ENCODE measurements at places on chromosomes 16 and 17. TPM values are rescaled to one million over a fixed set of nuclear protein-coding genes. Genes with fewer than 3 reads are reported as not detected.

DNA sequence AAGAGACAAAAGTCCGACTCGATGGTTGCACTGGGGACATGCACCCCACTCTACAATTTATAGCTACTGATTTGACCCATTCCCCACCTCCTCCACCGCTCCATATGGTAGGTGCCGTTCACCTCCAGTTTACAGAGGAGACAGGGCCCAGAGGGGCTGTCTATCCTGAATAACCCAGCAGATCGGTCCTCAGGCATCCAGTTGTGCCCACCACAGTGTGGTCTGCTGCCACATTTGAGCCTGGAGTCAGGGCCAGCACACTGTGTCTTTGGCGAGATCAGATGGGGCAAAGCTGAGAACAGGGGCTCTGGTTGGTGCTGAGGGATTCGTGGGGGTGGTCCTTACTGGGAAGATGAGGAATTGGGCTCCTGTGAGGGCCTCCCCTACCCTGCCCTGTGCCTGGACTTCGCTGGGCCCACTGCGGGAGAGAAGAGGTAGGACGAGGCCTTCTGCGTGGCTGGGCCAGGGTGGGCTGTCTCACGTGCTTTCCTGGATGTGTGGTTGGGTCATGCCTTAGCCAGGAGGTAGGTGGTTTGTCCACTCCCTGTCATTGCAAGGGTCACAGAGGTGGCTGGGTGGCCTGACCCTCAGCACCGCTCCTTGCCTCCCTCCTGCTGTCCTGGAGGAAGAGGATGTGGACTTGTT lies 2.8 kb downstream of the ADCY7 start:
- no peak for DNase-seq

GRCh38 chr16:20884240-20884556 lies 16.0 kb downstream of the DCUN1D3 start:
- peak; percentile 88 for DNase-seq

GRCh38 chr17:69871318-69871717 lies 203.7 kb upstream of the KCNJ16 start:
- no peak for DNase-seq

- DNase-seq, result no peak
Measured at GRCh38 chr17:2571523-2572303, 21.7 kb upstream of the PAFAH1B1 start.

DNA sequence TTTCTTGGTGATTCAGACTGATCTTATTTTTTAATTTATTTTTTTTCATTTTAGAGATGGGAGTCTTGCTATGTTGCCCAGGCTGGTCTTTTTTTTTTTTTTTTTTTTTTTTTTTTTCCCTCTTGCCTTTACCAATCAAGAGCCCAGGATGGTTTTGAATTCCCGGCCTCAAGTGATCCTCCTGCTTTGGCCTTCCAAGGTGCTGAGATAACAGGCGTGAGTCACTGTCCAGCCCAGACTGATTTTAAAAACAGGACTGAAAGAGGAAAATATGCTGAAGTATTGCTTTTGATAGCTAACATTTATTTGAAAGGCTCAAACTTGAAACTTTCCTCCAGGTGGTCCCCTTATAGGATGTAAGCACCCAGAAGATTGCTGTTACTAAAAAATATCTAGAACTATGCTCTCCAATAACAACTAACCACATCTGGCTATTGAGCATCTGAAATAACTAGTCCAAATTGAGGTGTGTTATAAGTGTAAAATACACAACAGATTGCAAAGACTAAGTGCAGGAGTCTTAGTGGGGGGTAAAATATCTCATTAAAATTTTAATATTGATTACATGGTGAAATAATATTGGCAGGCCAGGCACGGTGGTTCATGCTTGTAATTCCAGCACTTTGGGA lies 15.8 kb upstream of the BRIP1 start:
- DNase-seq, result peak; percentile 13

DNA sequence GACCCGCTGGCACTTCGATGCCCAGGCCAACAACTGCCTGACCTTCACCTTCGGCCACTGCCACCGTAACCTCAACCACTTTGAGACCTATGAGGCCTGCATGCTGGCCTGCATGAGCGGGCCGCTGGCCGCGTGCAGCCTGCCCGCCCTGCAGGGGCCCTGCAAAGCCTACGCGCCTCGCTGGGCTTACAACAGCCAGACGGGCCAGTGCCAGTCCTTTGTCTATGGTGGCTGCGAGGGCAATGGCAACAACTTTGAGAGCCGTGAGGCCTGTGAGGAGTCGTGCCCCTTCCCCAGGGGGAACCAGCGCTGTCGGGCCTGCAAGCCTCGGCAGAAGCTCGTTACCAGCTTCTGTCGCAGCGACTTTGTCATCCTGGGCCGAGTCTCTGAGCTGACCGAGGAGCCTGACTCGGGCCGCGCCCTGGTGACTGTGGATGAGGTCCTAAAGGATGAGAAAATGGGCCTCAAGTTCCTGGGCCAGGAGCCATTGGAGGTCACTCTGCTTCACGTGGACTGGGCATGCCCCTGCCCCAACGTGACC lies 5.0 kb downstream of the WFIKKN2 start:
- DNase-seq, result no peak

- DNase-seq, result peak; percentile 4
Measured at GRCh38 chr17:51435641-51436091, 175.3 kb downstream of the UTP18 start.

GRCh38 chr17:38461683-38462082 lies 33.4 kb downstream of the ARHGAP23 start:
- no peak for DNase-seq

DNA sequence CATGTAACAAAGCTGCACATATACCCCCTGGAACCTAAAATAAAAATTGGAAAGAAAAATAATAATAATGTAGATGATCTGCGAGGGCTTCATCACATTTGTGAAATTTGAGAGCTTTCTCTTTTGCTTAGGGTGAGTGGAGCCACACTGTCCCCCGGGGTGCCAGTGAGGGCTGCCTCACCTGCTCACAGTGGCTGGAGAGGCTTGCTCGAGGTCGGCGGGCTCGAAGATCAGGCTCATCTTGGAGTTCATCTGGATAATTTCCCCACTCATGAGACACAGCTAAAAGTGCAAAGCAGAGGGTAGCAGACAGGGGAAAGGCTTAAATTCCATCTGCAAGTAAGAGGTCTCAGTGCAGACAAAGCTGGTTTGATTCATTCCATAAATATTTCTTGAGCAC lies 123.8 kb downstream of the DNAH3 start:
- no peak for DNase-seq

GRCh38 chr16:52573365-52574299 lies 26.7 kb upstream of the TOX3 start:
- no peak for DNase-seq

DNA sequence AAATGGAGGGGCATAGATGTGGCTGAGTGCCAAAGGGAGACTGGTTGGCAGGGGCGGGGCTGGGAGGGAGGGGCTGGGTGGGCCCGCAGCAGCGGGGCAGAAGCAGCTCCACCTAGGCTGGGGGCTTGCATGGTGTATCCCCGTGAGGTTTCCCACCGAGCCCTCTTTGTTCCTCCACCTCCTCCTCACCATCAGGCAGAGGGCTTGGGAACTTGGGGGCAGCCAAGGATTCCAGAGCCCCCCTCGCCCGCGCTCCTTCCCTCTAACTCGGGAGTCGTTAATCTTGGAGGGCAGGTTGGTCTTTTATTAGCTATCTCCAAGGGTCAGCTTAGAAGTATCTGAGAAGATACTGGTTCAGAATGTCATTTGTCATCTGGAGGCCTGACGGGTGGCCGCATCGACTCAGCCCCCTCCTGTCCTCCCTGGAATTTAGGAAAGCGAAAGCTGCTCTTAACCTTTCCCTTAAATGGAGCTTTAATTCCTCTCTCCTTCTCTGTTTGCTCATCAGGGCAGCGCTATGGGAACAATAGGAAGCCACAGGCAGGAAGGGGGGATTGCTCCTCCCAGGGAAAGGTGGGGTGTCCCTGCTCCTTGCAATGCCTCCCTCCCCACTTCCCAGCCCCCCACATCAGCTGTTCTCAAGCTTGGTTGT lies 274.3 kb upstream of the XYLT1 start:
- no peak for DNase-seq

SOST gene
- not detected for total RNA-seq

SP6 gene
- total RNA-seq, result under 0.01 TPM

CMC2 gene
- total RNA-seq, result 57.0 TPM

Measured in IMR-90 (cell line).